ENCODE measurements at places on chromosomes 5 and 9. TPM values are rescaled to one million over a fixed set of nuclear protein-coding genes. Genes with fewer than 3 reads are reported as not detected.

Gene TIGD6
- 4.0 TPM for polyA plus RNA-seq

Gene TAF11L4
- polyA plus RNA-seq, result not detected

Gene PROP1
- polyA plus RNA-seq, result not detected

Gene SMC5
- 89.9 TPM for polyA plus RNA-seq

Gene AQP7
- polyA plus RNA-seq, result 2.8 TPM

Gene CDC25C
- polyA plus RNA-seq, result 10.2 TPM

Gene ATG12
- 56.6 TPM for polyA plus RNA-seq

DNA sequence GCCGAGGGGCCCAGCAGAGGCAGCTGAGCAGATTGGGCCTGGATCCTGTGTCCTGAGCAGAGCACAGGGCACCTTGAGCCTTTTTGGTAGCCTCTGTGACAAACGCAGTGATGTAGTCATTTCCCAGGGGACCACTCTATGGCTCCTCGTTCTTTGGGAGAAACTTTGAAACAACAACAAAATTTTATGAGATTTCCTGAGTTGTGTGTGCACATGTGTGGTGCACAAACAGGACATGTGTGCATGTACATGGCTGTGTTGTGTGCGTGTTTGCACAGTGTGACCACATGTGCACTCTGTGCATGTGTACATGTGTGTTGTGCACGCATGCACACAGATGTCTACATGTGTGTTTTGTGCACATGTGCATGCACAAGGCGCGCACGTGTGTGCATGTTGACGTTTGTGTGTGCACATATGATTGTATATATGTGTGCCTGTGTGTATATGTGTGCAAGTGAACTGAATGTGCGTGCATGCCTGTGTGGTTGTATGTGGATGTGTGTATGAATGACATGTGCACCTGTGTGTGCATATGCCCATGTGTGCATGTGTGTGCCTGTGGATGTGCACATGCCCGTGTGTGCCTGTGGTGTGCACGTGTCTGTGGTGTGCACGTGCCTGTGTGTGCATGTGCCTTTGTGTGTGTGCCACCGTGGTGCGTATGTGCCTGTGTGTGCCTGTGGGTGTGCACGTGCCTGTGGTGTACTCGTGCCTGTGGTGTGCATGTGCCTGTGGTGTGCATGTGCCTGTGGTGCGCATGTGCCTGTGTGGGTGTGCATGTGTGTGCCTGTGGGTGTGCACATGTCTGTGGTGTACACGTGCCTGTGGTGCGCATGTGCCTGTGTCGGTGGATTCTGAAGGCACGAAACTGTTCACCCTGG, 221.6 kb downstream of the CACNA1B start:
- DNase-seq, result no peak

- DNase-seq, result no peak
Measured at GRCh38 chr5:158538506-158539074, 561.1 kb downstream of the EBF1 start.

DNA sequence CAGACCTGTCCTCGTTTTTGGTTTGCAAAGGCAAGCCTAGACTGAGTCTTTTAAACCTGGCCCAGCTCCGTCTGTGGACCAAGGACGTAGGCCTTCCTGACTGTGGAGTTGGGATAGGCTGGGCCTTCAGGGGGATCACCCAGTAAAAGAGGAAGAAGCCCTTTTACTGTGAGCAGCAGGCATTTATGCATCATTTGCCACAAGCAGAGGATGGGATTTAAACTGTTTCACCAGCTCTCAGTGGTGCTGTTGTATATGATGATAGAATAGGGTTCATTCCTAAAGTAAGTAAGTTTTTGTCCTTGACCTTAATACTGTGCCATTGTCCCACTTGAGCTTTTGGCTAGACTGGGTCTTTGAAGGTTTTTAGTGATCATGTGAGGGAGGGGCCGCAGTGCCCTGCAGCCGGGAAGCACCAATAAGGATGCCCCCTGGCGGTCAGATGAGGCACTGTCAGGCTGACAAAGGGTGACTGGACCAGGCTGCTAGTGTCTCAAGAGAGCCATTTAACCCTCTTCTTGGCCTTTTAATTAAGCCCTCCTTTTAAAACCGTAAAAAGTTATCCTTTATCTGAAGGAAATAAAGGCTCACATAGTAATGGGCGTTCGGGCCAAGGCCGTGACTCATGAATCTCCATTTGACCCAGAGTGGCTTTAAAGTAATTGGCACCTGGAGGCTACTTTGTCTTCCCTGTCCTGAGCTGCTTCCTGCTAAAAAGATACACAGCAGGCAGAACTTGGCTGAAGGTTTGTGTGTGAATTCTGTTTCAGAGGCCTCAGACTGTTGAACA, 74.0 kb downstream of the UBAP1 start:
- peak; percentile 21 for DNase-seq

- DNase-seq, result no peak
Measured at GRCh38 chr5:116063950-116064349, 20.9 kb upstream of the COMMD10 start.

- no peak for DNase-seq
Measured at GRCh38 chr5:98482321-98483300, 290.9 kb upstream of the RGMB start.

DNA sequence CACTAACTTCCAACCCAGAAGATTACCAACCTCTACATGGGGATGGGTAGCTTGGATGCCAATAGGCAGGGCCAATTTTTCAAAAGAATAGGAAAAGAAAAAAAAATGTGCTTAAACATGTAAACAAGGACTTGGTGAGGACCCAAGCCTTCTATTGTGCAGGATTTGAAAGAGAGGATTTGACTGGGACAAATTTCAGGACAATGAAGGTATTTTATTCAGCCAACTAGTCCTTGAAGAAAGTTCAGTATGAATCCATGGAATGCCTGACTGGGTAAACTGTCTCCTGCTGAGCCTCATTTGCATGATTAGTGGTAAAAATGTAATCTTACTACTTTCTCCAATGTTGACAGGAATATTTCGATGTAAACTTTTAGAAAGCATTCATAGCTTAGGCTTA, 192.5 kb upstream of the RORB start:
- no peak for DNase-seq

GRCh38 chr5:157767689-157768088, 24.2 kb downstream of the LSM11 start:
- DNase-seq, result no peak

- DNase-seq, result no peak
Measured at GRCh38 chr9:121369595-121370265, at the start of gene STOM. Gene STOM (minus strand): TSS chr9:121370250. CDS start chr9:121370187, 63 bp downstream.

DNA sequence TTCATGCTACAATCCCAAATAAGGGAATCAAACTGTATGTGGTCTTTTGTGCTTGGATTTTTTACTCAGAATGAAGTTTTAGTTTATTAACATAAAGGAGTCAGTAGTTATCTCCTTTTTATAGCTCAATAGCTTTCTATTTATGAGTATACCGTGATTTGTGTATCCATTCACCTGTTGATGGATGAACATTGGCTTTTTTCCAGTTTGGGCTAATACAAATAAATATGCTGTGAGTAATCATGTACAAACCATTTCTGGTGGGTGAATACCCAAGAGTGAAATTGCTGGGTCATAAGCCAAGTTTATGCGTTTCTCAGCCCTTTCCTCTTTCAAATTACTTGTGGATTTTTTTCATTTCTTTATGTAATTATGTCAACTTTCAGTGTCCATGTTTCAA, 395.3 kb downstream of the OSTF1 start:
- DNase-seq, result no peak

DNA sequence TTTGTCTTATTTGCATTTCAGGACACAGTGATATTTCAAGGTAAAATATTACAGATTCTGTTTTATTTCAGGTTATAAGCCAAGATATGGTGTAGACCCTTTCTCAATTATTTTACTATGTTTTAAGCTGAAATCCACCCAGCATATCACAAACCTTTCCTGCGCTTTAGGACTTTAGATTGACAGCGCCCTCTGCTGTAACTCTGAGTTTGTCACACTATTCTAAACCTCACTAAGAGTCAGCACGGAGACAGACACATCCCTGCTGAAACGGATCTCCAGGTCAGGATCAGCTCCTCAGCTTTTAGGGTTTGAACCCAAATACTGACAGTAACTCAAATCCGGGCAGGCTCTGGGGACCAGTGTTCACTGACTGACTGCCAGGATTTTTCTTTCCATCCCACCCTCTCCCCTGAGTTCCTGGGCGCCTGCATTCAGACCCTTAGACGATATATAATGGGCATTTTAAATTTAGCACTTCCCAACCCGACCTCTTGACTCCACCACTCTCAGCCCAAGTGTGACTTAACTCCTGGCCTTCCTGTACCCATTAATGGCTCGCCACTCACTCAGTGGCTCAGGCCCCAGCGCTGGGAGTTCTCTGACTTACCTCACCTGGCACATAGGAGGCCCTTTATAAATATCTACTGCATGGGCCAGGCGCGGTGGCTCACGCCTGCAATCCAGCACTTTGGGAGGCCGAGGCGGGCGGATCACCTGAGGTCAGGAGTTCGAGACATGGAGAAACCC, 33.5 kb downstream of the TLX3 start:
- DNase-seq, result no peak

- no peak for DNase-seq
Measured at GRCh38 chr9:6014670-6015270, 654 bp downstream of the RANBP6 start.

- no peak for DNase-seq
Measured at GRCh38 chr5:42770003-42770402, 13.4 kb downstream of the CCDC152 start.

DNA sequence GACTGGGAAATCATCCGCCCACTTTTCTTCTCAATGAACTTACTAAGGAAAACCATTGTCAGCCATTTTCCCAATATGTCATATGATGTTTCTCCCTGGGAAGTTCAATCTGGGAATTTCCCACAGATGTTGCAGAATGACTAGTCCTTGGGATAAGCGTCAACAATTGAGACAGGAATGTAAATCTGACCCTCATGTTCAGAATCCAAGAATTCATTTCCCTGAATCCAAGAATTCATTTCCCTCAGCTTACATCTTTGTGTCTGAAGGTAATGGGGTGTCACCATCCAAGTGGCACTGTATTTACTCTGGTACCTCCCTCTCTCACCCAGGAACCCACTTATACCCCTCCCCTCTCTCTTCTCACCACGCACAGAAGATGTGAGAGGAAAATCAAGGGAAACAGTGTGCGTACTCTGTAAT, 7.4 kb downstream of the KLF9 start:
- DNase-seq, result no peak

DNA sequence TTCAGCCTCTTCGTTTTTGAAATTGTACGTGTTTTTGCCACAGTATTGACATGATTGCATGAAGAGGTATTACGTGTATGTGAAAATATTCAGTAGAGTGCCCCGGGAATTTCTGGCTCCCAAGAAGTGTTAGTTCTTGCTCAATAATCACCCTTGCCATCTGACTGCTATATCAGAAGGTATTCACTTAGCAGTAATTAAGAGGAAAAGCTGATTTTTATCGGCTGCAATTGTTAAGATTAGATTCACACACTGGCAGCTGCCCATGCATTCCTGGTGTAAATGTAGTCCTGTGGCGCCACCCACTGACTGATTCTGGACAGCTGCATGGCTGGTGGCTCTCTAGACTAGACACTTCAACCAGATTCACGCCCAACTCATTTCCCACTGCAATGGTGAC, 440.1 kb upstream of the ADAMTS16 start:
- DNase-seq, result peak; percentile 59

- DNase-seq, result no peak
Measured at GRCh38 chr5:78601559-78602314, 46.8 kb downstream of the LHFPL2 start.

GRCh38 chr5:180467989-180468731, 26.0 kb upstream of the CNOT6 start:
- DNase-seq, result no peak

GRCh38 chr9:102445181-102445747, 549.9 kb upstream of the CYLC2 start:
- DNase-seq, result no peak

- DNase-seq, result no peak
Measured at GRCh38 chr5:73327908-73328455, 120.6 kb downstream of the FOXD1 start.

- DNase-seq, result no peak
Measured at GRCh38 chr9:4424891-4425290, 65.4 kb upstream of the SLC1A1 start.

DNA sequence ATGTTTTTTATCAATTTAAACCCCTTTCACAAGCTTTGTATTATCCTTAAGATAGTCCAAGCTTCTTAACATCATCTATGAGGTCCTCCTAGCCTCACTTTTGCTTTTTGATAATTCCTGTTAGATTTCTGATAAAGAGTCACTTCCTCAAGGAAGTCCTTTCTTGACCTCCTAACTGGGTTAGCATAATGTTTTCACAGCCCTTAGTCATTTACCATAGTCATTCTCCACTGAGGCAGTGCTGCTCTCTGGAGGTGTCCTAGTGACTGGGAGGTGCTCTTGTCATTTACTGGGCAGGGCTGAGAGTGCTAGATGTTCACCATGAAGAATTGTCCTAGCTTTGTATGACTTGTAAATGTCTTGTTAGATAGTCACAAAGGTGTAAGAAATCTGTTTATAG, 26.4 kb downstream of the TNPO1 start:
- no peak for DNase-seq

Data from right lung (tissue), 10 donors.